ENCODE measurements at places on chromosomes 11 and 22. TPM values are rescaled to one million over a fixed set of nuclear protein-coding genes. Genes with fewer than 3 reads are reported as not detected.

FXYD2 gene
- total RNA-seq: 1.0 TPM

NRGN gene
- 3.6 TPM for total RNA-seq

OR10A2 gene
- total RNA-seq: not detected

CWF19L2 gene
- 30.7 TPM for total RNA-seq

OR10V1 gene
- total RNA-seq: not detected

DDX25 gene
- total RNA-seq: 2.0 TPM

METTL15 gene
- 19.4 TPM for total RNA-seq

OR5F1 gene
- not detected for total RNA-seq

WEE1 gene
- 29.6 TPM for total RNA-seq

ALKBH8 gene
- total RNA-seq: 7.4 TPM

OR6T1 gene
- total RNA-seq: not detected

CYB5R2 gene
- total RNA-seq: 7.2 TPM

NEFH gene
- total RNA-seq: not detected

DDB1 gene
- 187 TPM for total RNA-seq

- H3K36me3 ChIP-seq: no peaks in the 10 kb centered on the region
- no peaks in the 10 kb centered on the region for H3K27me3 ChIP-seq
- no peaks in the 10 kb centered on the region for H3K4me1 ChIP-seq
- no peak overlapping the region for H3K4me3 ChIP-seq
- no peak overlapping the region for H3K27ac ChIP-seq
- DNase-seq: no peak
These were observed 127.3 kb upstream of the SEZ6L start for GRCh38 chr22:26041931-26042330.

DNA sequence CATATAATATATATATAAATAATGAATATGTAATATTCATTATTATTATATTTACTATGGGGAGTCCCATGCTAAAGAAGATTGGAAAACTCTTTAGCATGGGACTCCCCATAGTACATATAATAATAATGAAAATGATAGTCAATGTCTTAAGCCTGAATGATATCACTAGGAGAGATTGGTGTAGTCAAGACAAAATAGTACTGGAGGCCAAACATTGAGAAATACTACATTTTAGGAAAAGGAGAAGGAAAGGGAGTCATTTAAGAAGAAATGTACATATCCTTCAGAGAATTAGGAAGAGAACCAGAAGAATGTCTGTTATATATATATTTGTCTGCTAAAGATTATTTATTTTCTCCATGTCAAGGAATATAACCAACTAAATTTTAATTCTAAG is 5.0 kb upstream of the VWA5A start:
- H3K4me1 ChIP-seq: peaks cover 6% of the 10 kb centered on the region
- no peak overlapping the region for H3K27ac ChIP-seq
- no peaks in the 10 kb centered on the region for H3K27me3 ChIP-seq

GRCh38 chr22:19678949-19679521 is 35.3 kb upstream of the SEPTIN5 start:
- no peaks in the 10 kb centered on the region for H3K27me3 ChIP-seq
- no peaks in the 10 kb centered on the region for H3K36me3 ChIP-seq
- H3K4me1 ChIP-seq: no peaks in the 10 kb centered on the region

- no peaks in the 10 kb centered on the region for H3K27me3 ChIP-seq
- no peak overlapping the region for H3K27ac ChIP-seq
- H3K4me3 ChIP-seq: no peak overlapping the region
- peaks cover 15% of the 10 kb centered on the region for H3K4me1 ChIP-seq
- DNase-seq: peak; percentile 79
These were observed 21.7 kb downstream of the RASSF10 start for GRCh38 chr11:13030857-13031256.

GRCh38 chr22:35677460-35678187 is 29.4 kb downstream of the APOL6 start:
- H3K4me3 ChIP-seq: no peak overlapping the region
- no peaks in the 10 kb centered on the region for H3K27me3 ChIP-seq
- peaks cover 11% of the 10 kb centered on the region for H3K4me1 ChIP-seq
- no peak for DNase-seq
- H3K27ac ChIP-seq: no peak overlapping the region
- H3K36me3 ChIP-seq: no peaks in the 10 kb centered on the region

- no peaks in the 10 kb centered on the region for H3K4me1 ChIP-seq
- no peak overlapping the region for H3K4me3 ChIP-seq
- H3K27ac ChIP-seq: no peak overlapping the region
- DNase-seq: no peak
- no peaks in the 10 kb centered on the region for H3K27me3 ChIP-seq
These were observed 30.6 kb upstream of the TMPRSS4 start for GRCh38 chr11:118046051-118046963.

DNA sequence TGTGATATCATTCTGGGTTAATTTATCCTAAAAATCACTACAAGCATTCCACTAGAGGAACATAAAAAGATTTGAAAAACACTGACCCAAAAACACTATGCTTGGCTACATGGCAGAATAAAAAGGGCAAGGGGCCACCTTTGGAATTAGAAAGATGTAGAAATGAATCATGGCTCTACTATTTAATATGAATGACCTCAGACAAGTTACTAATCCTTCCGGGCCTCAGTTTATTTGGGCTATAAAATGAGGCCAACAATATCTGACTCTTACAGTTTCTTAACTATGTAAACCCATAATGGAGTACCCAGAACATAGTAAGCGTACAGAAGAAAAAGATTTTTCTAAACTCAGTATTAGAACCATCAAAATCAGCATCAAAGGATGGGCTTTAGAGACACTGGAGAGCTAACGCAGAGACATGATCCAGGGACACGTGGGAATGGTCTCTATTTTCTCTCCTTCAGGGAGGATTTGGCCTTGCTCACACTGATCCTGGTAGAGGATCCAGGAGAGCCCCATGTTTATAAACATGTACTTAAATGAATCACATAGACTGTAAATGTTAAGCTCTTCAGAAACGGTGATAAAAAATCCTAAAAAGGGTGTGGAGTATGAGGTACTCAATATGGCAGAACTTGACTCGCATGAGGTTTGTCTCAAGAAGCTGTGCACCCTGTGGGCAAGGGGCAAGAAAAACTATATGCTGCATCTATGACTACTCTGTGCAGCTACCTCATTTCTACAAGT is 288.4 kb upstream of the PITPNB start:
- H3K27me3 ChIP-seq: no peaks in the 10 kb centered on the region
- H3K27ac ChIP-seq: no peak overlapping the region
- H3K4me3 ChIP-seq: no peak overlapping the region
- DNase-seq: no peak

GRCh38 chr11:63931876-63932275 is 6.9 kb upstream of the NAA40 start:
- no peak overlapping the region for H3K4me3 ChIP-seq
- no peaks in the 10 kb centered on the region for H3K36me3 ChIP-seq
- H3K4me1 ChIP-seq: no peaks in the 10 kb centered on the region
- no peak for DNase-seq
- no peaks in the 10 kb centered on the region for H3K27me3 ChIP-seq
- H3K27ac ChIP-seq: no peak overlapping the region

GRCh38 chr11:30635401-30635989 is 49.3 kb upstream of the MPPED2 start:
- H3K36me3 ChIP-seq: no peaks in the 10 kb centered on the region
- H3K4me1 ChIP-seq: no peaks in the 10 kb centered on the region
- no peak overlapping the region for H3K27ac ChIP-seq
- no peak overlapping the region for H3K4me3 ChIP-seq
- no peaks in the 10 kb centered on the region for H3K27me3 ChIP-seq
- DNase-seq: peak; percentile 30

- H3K36me3 ChIP-seq: no peaks in the 10 kb centered on the region
- DNase-seq: peak; percentile 73
- no peaks in the 10 kb centered on the region for H3K27me3 ChIP-seq
- peak overlapping the region; percentile 38 for H3K4me3 ChIP-seq
These were observed 21.9 kb downstream of the SERPINH1 start for GRCh38 chr11:75583718-75584658.

DNA sequence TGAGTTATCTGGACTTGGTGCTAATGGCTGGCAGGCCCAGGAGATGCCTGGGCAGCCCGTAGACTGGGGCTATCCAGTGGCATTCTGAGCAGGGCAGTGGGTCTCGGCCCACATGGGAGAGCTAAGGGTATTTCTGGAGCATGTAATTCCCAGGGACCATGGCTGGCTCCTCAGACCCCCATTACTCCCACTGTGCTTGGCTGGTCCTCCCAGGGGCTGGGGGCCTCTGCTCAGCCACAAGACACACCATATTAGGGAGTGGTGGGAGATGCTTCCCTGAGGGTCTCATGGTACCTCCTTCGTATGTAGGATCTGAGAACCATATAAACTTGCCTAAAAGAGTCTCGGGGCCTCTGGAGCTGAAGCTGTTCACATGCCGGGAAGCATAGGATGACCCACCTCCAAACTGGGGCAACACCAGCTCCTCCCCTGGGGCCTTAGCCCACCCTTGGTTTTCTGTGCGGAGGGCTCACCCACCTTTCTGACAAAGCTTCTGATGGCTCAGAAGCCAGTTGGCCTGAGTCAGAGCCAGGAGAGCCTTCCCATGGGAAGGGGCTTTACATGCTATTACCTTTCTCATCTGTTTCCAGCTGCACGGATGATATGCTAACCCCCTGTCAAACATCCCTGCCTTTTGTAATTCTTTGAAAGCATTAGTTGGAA is 9.5 kb upstream of the FTH1 start:
- H3K27ac ChIP-seq: no peak overlapping the region
- no peak for DNase-seq
- H3K27me3 ChIP-seq: no peaks in the 10 kb centered on the region
- H3K4me3 ChIP-seq: no peak overlapping the region
- no peaks in the 10 kb centered on the region for H3K36me3 ChIP-seq

DNA sequence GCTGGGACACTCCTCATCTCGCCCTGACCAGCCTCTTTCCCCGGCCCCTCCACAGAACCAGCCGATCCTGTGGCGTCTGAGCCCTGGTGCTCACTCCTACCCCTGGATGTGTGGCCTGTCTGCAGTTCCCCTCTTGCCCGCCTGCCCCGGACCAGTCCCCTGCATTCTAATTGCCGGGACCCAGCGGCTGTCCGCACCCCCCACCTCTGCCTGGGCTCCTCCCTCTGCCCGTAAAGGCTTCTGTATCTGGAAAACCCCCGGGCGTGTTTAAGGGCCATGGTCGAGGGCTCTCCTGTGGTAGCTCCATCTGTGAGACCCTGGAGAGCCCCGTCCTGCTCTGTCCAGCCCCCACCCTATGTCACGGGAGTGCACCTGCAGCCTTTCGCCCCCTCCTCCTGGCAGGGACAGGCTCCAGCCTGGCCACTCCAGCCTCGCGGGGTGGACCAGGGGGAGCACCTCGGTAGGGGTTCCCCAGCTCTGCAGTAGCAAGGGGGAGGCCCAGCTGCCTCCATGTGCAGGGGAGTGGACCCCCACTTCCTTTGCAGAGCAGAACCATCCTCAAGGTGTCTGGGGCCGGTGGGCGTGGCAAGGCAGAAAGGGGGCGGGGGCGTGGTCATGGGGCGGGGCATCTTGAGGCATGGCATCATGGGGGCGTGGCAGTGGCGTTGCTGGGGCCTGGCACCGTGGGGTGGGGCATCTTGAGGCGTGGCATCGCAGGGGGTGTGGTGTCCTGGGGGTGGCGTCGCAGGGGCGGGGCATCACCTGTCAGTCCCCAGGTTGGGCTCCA is 430.4 kb downstream of the TBC1D22A start:
- no peak overlapping the region for H3K27ac ChIP-seq
- no peaks in the 10 kb centered on the region for H3K36me3 ChIP-seq
- DNase-seq: peak; percentile 12

- H3K27ac ChIP-seq: no peak overlapping the region
- no peak for DNase-seq
- no peak overlapping the region for H3K4me3 ChIP-seq
- no peaks in the 10 kb centered on the region for H3K36me3 ChIP-seq
- peaks cover 32% of the 10 kb centered on the region for H3K4me1 ChIP-seq
These were observed 256.9 kb downstream of the CADM1 start for GRCh38 chr11:115247361-115247760.

DNA sequence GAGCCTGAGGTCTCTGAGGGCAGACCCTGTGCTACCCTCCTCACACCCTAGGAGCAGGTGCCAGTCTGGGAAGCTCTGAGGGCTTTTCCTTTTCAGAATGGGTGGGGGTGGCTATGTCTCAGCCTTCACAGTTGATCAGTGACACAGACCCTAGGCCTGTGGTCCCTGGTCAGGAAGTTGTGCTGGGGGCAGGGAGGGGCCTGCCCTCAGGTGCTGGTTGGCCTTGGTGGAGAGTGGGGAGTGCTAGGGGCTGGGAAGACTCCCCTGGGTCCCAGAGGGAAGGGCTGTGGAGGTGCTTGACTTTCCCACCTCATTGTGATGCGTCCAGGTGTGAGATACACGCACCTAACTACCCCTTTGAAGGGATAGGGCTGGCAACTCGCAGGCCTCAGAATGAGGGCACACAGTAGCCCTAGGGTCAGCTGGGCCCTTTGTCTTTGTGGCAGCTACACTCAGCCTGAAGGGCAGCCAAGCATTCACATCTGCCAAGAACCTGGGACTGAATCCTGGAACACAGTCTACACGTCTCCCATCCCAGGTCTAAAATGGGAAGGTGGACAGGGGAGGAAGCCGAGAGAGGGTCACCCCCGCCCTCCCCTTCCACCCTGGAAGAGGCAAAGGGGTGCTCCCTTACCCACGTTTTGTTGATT is 31.2 kb upstream of the ATXN10 start:
- no peak for DNase-seq
- H3K27me3 ChIP-seq: no peaks in the 10 kb centered on the region
- no peaks in the 10 kb centered on the region for H3K36me3 ChIP-seq
- H3K4me1 ChIP-seq: peaks cover 3% of the 10 kb centered on the region
- H3K27ac ChIP-seq: no peak overlapping the region
- H3K4me3 ChIP-seq: no peak overlapping the region

- H3K36me3 ChIP-seq: no peaks in the 10 kb centered on the region
- no peaks in the 10 kb centered on the region for H3K27me3 ChIP-seq
- H3K27ac ChIP-seq: no peak overlapping the region
- no peak overlapping the region for H3K4me3 ChIP-seq
These were observed 17.9 kb downstream of the KCNE3 start for GRCh38 chr11:74449369-74449931.

DNA sequence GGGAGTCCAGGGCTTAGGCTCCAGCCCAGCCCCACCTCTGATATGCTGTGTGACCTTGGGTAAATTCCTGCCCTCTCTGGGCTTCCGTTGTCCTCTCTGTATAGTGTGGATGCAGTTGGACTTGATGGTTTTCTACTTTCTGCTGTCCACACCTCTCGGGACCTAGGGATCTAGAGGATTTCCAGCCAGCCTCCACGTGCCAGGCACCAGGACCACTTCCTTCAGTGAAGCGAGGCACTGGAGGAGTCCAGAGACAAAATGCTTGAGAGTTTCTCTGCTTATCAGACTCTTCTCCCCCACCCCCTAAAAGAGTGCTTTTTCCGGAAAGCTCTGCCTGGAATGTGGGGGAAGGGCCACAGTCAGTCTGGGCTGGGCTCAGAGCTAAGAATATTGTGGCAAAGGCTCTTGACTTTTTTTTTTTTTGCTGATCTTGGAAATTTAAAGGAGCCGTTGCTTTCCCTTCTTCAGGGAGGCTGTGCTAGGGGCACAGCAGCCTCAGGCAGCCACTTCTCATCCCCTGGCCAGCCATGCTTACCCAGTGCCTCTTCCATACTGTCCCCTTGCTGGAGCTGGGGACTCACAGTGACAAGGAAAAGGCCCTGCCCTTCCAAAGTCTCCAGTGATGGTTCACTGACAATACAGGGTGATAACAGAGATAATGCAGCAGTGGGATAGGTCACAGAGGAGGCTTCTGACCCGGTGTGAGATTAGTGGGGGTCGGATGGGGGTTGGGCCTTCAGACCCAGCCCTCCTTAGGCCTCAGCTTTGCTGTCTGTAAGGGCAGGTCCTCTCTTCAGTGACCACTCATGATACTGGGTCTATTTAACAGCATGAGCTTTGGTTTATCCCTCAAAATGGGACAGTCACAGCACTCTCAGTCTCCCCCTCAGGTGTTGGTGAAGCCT is 2.9 kb upstream of the SERPINH1 start:
- no peak overlapping the region for H3K4me3 ChIP-seq
- peak; percentile 84 for DNase-seq
- H3K27ac ChIP-seq: peak overlapping the region; percentile 100
- peaks cover 63% of the 10 kb centered on the region for H3K4me1 ChIP-seq

Measured in thyroid gland (tissue), 4 donors.